AG04450 (cell line): ENCODE measurements at places on chromosomes 4 and X.

GRCh38 chr4:106985830-106986229 is 50.3 kb downstream of the DKK2 start:
- DNase-seq, result no peak

- no peak for DNase-seq
These were observed 35.4 kb downstream of the FUNDC1 start for GRCh38 chrX:44507292-44507691.

DNA sequence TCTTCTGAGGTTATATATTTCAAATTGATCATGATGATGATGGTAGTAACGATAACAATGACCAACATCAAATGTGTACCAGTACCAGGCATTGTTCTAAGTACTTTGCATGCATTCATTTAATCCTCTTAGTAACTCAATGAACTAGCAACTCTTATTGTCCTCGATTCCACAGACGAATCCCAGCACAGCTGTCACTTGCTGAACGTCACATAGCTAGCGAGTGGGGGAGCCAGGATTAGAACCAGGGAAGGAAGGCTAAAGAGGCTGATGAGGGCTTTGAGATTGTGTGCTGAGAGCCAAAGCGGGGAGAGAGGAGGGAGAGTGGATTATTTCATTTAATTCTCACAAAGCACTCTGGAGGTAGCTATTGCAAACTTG is 103.6 kb downstream of the PHOX2B start:
- DNase-seq, result no peak

GRCh38 chr4:161680146-161680545 is 483.7 kb downstream of the FSTL5 start:
- no peak for DNase-seq

GRCh38 chr4:158856852-158857251 is 88.0 kb downstream of the FNIP2 start:
- peak; percentile 8 for DNase-seq

DNA sequence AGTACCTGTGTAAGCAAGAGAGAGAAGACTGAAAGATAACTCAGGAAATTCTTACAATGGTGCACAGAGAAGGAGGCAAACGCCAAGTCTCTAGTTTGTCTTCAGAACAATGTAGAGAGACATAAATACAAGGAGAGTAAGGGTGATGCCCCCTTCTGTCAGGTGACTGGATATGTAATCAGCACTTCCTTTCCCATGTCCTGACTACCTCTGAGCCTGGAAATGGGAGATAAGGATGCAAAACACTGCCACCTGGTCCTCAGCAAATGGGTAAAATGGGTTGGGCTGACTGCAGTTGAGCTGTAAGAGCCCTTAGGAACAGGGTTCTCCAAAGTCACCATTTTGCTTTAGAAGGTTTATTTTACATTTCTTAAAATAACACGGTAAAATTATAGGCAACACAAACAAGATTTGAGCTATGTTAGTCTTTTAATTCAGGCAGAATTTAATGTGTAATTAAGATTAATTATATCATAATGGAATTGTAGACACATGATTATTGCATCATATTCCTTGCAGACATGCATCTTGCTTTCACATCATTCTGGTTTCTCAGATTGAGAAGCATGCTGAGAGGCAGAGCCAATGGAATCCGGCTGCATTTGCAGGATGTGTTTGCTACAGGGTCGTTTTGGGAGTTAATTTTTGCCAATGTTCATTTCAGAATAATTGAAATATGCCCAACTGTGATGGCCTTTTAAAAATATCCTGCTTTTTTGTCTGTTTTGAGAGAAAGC is 37.2 kb upstream of the ARX start:
- DNase-seq, result no peak

GRCh38 chrX:136495043-136495442 is 2.3 kb upstream of the HTATSF1 start:
- DNase-seq, result no peak

GRCh38 chrX:46814966-46815365 is 21.9 kb upstream of the RP2 start:
- DNase-seq, result no peak

DNA sequence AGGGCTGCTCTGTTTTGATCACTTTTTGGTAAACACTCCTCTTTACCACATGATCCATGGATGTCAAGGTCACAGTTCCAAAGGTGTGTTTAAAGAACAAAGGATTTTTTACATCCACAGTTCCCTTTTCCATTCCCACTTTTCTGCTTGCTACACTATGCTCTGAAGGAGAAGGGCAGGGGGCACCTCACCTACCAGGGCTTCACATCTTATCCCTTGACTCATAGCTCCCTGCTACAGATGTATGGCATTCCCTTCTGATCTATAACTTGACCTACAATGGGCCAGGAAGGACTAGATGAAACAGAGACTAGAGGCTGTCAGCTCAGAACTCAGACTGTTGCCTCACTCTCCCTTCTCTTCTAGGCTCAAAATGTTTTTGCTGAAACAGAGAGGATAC is 233.1 kb upstream of the RPS6KA3 start:
- DNase-seq, result no peak

- DNase-seq, result no peak
These were observed 8.9 kb downstream of the WWC2 start for GRCh38 chr4:183107891-183108459.

DNA sequence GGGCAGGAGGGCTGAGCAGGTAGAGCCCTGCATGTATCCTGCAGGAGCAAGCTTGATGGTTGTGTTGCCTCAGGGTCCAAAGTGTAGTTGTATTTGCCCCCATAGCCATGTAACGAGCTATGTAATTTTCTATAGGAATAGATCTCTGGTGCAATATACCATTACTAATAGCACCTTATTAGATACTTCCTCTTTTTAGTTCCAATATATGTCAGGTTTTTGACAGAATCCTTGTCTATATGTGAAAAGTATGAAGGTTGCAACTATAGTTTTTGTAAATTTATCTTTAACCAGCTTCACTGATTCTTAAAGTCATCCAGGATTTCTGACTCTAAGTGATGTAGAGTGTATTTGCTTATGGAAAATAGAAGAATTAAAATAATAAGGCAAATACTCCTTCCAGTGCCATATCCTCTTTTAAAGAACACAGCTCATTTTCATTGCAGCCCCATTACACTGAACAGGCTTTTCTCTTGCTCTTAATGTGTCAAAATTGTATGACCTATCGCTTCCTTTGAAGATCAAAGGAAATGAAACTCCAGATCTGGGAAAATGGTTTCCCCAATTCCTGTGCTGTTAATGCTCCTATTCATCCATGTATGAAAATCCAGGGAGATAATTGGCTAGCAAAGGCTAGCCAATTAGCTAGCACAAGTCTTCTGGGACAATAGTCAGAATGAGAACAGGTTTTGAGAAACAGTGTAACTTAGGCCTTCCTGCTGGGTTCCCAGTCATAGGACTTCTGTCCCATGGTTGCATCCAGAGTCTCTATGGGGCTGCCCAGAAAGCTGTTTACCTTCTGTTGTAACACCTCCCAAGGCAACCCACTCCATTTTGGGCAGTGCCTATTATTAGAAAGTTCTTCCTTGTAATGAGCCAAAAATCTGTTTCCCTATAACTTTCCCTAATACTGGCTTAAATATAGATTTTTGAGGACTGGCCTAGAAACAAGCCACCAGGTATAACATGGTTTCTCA is 90.6 kb downstream of the TSPAN7 start:
- DNase-seq, result no peak

GRCh38 chr4:145954924-145955339 is 16.3 kb upstream of the ZNF827 start:
- DNase-seq, result peak; percentile 78
